ENCODE measurements at places on chromosomes 7 and 10.

DNA sequence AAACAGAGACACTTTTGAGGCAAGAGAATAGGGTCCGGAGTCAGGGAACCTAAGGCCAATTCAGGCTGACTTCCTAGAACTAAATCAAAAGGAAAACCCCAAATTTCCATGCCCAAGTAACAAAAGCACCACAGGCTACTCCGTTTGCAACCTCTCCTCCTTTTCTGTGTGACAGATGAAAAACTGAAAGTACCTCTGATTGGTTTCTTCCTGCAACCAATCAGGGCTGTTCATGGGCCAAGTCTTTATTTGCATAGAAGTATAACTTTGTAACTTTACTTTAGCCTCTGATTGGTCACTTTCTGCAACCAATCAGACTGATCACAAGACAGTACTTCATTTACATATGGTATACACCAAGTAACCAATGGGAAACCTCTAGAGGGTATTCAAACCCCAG, 239.9 kb upstream of the KCND2 start:
- DNase-seq = no peak

DNA sequence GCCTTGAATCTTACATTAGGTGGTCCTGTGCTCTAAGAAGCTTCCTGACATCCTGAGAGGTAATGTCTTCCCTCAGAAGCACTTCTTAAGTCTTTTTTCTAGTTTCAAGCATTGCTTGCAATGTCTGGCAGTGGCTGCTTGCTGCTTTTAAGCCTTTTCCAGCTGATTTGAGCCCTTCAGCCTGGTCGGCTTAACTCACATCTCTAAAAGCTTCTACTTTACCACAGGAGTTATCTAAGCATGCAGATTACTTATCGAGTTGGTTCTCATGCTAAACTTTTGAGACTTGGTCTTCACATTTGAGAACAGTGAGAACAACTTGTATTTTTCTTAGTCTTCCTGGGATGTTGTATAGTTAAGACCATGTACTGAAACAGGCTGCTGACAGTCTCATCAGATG, 3.9 kb downstream of the LRMDA start:
- no peak for DNase-seq

DNA sequence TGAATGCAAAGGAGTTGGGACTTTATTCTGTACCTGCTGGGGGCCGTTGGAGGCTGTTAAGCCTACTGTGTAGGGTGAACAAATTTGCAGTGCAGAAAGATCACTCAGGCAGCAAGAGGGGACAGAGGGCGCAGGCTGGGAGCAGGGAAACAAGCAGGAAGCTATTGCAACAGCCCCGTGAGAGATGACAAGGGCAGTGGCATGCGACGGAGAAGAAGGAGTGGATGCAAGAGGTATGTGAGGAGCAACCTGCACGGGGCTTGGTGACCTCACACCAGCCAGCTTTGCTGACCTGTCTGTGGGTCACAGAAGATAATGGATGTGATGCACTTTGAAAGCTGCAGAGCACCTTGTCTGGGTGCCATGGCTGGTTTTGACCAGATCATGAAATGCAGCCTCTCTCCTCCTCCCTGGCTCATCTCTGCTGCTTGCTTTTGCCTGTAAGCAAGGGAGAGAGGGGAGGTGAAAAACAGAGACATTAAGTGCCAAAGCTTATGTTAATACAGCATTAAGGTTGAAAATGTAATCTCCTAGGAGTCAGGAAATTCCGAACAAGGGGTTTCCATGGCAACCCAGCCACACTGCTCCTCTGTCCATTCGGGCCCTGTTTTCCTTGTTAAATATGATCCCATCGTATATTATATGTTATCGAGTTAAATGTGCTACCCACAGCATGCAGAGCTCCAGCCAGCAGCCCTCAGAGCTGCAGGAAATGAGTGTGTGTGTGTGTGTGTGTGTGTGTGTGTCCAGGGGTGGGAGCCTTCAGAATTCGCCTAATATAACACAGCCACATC, 314.3 kb upstream of the ZMIZ1 start:
- peak; percentile 85 for DNase-seq

- no peak for DNase-seq
These were observed 21.4 kb downstream of the EFCAB10 start for GRCh38 chr7:105559926-105560325.

DNA sequence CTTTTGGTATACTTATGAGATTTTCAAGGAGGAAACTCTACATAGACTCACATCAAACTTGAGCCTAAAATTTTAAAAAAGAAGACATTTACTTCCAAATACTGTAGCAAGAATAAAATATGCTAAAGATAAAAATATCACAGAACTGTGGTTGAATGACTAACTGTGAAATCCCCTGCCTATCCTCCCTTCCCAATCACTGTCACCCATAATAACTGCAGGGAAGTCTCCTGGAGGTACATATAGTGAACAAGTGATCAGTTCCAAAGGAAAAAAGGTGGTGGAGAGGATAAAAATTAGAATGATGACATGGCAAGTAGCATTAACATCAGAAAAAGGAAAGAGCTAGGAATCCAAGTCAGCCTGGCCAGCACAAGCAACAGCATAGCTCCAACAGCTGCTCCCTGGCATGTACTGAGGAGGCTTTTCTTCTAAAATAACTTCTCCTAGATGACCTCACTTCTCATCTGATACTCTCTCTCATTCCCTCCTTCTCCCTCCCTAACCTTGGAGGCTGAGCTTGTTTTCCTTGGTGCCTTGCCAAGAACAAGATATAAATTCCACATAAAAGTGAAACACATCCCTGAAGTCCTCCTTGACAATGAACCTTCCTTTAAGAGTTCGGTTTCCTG, 124.0 kb downstream of the IQUB start:
- no peak for DNase-seq

DNA sequence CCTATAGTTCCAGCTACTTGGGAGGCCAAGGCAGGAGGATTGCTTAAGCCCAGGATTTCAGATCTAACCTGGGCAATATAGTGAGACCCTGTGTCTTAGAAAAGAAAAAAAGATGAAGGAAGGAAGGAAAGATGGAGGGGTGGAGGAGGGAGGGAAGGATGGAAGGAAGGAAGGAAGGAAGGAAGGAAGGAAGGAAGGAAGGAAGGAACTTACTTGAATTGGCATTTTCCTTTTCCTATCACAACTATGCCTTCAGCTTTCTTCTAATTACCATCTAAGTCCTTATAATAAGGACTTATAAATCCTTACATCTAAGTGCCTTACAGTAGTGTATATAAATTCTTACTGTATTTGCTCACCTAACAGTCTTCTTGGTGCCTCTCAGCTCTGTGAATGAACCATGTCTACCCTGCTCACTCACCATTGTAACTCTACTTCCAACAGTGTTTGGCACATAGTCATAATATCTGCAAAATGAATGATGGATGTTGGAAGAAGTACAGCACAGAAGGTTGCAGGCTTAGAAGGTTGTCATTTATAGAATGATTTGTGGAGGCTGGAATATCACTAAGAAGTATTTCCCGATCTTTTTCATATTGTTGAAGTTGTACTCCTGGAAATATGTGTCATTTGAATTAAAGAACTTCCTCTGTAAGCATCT, 125.5 kb downstream of the KIAA1217 start:
- no peak for DNase-seq

- no peak for DNase-seq
These were observed 98.2 kb downstream of the RNF216 start for GRCh38 chr7:5683280-5683670.

- no peak for DNase-seq
These were observed 139.6 kb downstream of the PTPN20 start for GRCh38 chr10:47050618-47051455.

DNA sequence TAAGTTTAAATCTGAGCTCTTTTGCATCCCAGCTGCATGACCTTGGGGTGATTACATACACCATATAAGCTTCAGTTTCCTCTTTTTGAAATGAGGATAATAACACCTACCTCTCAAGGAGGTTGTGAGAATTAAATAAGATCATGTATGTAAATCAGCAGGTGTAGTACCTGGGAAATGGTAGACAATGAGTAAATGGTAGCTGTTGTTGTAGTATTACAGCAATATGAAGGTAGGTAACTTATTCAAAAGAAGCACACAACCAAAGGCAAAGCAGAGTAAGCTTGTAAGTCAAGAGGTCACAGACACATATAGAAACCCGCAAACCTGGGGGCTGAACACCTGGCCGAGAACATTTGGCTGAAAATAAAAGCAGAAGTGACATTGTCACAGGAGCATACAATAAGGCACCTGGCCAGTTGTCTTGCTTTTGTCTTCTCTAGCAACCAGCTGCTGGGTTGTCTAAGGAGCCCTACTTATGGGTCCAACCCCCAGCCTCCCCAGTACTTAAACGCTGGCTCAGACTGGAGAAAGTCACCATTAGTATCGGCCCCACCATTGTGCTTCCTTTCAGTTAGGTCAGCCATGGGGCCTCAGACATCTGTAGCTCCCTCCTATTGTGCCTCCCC, 203.6 kb upstream of the MKLN1 start:
- DNase-seq = no peak

GRCh38 chr7:16905300-16906044, 23.7 kb upstream of the AGR3 start:
- DNase-seq = peak; percentile 36

DNA sequence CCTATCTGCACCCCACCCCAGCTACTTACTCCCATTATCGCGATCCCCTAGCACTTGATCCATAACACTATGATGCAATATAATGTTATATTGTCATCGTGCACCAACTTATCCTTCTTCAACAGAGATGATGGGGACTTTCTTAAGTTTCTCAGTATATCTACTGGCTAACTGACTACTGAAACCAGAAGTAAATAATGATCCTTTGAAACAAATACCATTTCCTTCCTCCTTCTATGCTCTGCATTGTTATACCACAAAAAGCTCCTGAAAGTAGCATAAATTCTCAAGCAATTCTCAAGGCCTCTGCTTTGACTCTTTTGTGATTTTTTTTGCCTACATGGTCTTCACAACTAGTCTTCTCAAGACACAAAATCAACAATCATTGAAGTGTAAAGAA, 68.9 kb downstream of the HTR7 start:
- no peak for DNase-seq

GRCh38 chr7:135666156-135666555, 3.8 kb downstream of the STMP1 start:
- no peak for DNase-seq

GRCh38 chr7:47832105-47832715, 116.1 kb downstream of the PKD1L1 start:
- DNase-seq = no peak

- DNase-seq = no peak
These were observed 53.6 kb downstream of the KMT2C start for GRCh38 chr7:152382244-152382643.

DNA sequence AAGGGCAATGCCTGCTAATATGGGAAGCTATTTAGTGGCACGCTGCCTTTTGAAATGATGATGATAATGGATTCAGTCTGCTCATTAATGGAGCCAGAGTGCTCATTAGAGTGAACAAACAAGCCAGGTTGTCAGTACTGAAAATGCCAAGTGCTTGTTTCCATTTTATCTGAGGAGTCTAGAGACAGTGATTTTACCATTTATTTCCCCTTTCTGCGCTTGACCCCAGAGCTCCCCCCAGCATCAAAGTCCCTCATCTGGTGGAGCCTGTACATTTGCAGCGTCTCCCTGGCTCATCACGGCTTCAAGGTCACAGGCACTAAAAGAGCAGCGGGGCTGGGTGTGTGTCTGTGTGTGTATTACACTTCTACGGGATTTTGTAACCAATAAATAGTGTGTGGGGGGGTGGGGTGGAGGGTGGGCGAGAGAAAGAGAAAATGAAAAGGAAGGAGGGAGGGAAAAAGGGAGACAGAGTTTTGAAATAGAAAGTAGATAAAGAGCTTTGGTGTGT, 553.8 kb downstream of the TFEC start:
- DNase-seq = no peak

- DNase-seq = no peak
These were observed 59.9 kb downstream of the BMPER start for GRCh38 chr7:33965183-33965744.

Data from dermis microvascular lymphatic vessel endothelial cell (primary cell).